ENCODE measurements at places on chromosomes 1 and 21. TPM values are rescaled to one million over a fixed set of nuclear protein-coding genes. Genes with fewer than 3 reads are reported as not detected.

CFHR4 gene
- not detected for total RNA-seq

DNASE2B gene
- total RNA-seq: not detected

MOV10 gene
- total RNA-seq: 59.6 TPM

CHD5 gene
- total RNA-seq: 0.23 TPM

FCER1A gene
- total RNA-seq: not detected

NR1I3 gene
- total RNA-seq: not detected

SUMO3 gene
- 52.3 TPM for total RNA-seq

S100A7 gene
- not detected for total RNA-seq

PRKAA2 gene
- 3.4 TPM for total RNA-seq

GLMN gene
- 8.0 TPM for total RNA-seq

SELL gene
- total RNA-seq: not detected

HSD3B2 gene
- total RNA-seq: not detected

CD5L gene
- not detected for total RNA-seq

AGRN gene
- total RNA-seq: 221 TPM

MTF2 gene
- total RNA-seq: 17.7 TPM

TCHH gene
- total RNA-seq: not detected

APCS gene
- not detected for total RNA-seq

ARHGAP29 gene
- 44.0 TPM for total RNA-seq

RPE65 gene
- not detected for total RNA-seq

BMP8B gene
- 0.07 TPM for total RNA-seq

PROX1 gene
- 0.32 TPM for total RNA-seq

DISP1 gene
- total RNA-seq: 5.6 TPM

ROR1 gene
- 131 TPM for total RNA-seq

AADACL4 gene
- not detected for total RNA-seq

APH1A gene
- total RNA-seq: 99.5 TPM

TMEM61 gene
- total RNA-seq: not detected

TRAF3IP3 gene
- total RNA-seq: not detected

SPRR2E gene
- not detected for total RNA-seq

DLGAP3 gene
- 0.22 TPM for total RNA-seq

CAPN8 gene
- not detected for total RNA-seq

EDARADD gene
- total RNA-seq: 0.40 TPM

C1orf74 gene
- total RNA-seq: 1.4 TPM

SLC45A1 gene
- total RNA-seq: 2.9 TPM

ORC1 gene
- 5.1 TPM for total RNA-seq

NID1 gene
- total RNA-seq: 99.1 TPM

RIPPLY3 gene
- 0.37 TPM for total RNA-seq

MCOLN3 gene
- total RNA-seq: not detected
